ENCODE measurements at places on chromosomes 7 and 10.

- no peak for DNase-seq
Observed at GRCh38 chr10:80760914-80761371, 223.2 kb downstream of the SH2D4B start.

- no peak for DNase-seq
Observed at GRCh38 chr10:111186358-111186757, 109.5 kb downstream of the ADRA2A start.

- DNase-seq: no peak
Observed at GRCh38 chr10:48800007-48800675, 115.5 kb downstream of the WDFY4 start.

- DNase-seq: no peak
Observed at GRCh38 chr10:43891241-43891640, 242.6 kb upstream of the ZNF32 start.
